ENCODE measurements at places on chromosomes 2 and 18.
A peak's percentile ranks its signal among the peaks of the same experiment; 100 is the strongest.

DNA sequence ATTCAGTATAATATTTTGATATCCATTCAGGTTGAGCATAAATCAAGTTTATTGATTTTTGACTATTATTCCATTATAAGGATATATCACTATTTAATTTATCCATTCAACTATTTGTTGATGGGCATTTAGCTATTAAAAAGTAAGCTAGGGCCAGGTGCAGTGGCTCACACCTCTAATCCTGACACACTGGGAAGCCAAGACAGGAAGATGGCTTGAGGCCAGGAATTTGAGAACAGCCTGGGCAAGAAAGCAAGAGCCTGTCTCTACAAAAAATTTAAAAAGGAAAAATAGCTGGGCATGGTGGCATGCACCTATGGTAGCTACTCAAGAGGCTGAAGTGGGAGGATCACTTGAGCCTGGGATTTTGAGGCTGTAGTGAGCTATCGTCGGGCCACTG is 183.5 kb downstream of the HNMT start:
- no peak for DNase-seq

GRCh38 chr2:47653902-47654789 is 128.8 kb upstream of the MSH6 start:
- peak; percentile 48 for DNase-seq

GRCh38 chr18:59700535-59700967 is 3.3 kb upstream of the CCBE1 start:
- no peak for DNase-seq

- no peak for DNase-seq
Measured at GRCh38 chr2:129895526-129896082, 83.9 kb upstream of the RAB6C start.

- DNase-seq, result no peak
Measured at GRCh38 chr2:44051593-44052347, 56.0 kb upstream of the LRPPRC start.
